ENCODE measurements at places on chromosomes 2 and 18.

DNA sequence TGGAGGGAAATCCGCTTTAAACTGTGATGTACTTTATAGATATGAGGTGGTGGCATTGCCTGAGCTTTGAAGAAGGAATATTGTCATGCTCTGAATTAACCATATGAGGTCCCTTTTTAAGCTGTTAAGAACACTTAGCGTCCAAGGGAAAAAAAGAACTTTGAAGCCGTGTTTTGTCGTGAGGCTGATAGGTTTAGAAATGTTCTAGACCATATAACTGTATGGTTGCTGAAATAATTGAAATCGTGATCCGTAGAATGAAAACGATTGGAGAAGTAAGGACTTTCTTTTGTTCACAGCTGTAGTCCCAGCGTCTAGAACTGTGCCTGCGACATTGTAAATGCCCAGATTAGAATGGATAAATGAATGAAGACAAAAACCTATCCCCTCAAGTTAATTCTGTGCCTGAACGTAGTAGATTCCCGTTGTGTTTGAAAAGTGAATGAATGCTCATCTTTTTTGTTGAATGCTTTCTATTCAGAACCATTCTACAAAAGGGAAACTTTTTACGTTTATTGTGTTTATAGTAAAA is 1.5 kb downstream of the SMCHD1 start:
- no peak for DNase-seq

DNA sequence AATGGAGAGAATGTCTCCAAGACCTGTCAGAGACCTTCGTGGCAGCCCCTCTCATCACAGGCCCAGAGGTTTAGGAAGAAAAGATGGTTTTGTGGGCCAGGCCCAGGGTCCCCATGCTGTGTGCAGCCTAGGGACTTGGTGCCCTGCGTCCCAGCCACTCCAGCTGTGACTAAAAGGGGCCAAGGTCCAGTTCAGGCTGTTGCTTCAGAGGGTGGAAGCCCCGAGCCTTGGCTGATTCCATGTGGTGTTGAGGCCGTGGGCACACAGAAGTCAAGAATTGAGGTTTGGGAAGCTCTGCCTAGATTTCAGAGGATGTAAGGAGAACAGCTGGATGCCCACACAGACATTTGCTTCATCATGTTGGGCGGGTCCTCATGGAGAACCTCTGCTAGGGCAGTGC is 45.1 kb upstream of the ACTR2 start:
- no peak for DNase-seq

- no peak for DNase-seq
Observed at GRCh38 chr2:105294844-105295481, 34.6 kb downstream of the TGFBRAP1 start.

DNA sequence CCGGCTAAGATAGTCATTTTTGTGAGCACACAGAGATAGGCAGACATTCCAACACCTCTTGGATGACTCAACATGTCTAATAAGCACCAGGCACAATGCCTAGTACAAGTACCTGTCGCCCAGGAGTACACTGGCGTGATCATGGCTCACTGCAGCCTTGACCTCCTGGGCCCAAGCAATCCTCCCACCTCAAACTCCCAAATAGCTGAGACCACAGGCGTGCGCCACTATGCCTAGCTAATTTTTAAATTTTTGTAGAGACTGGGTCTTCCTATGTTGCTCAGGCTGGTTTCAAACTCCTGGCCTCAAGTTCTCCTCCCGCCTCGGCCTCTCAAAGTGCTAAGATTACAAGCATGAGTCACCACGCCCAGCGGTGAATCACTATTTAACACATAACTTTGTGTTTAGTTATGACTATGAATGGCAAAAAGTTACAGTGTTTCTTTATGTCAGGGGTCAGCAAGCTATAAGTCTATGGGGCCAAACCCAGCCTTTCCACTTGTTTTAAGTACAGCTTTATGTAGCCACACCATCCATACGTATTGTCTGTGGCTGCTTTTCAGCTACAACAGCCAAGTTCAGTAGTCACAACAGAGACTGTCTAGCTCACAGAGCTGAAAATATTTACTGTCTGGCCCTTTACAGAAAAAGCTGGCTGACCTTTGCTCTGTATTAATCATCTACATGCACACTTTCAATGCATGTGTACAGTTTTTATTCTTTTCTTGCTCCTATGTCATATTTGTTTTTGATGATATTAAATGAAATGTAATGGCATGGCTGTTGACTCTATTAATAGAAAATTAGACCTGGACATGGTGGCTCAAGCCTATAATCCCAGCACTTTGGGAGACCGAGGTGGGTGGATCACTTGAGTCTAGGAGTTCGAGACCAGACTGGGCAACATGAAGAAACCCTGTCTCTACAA is 18.7 kb downstream of the ORC2 start:
- DNase-seq = peak; percentile 21

DNA sequence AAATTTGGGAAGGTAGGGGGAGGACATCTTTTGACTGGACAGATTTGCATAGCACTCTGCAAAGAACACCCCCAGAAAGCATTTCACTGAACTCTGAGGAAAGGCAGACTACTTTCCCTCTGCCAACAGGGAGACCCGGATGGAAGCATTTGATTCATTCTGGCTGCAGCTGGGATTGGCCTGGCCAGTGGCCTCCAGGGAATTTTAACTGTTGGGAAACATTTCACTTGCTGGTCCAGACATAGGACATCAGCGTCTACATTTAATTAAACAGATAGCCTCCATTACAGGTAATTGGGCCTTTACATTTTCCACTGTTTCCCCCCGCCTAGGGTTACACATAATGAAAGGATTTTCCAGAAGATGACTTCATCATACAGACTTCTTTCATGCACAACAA is 92.8 kb downstream of the MARCHF4 start:
- DNase-seq = no peak

DNA sequence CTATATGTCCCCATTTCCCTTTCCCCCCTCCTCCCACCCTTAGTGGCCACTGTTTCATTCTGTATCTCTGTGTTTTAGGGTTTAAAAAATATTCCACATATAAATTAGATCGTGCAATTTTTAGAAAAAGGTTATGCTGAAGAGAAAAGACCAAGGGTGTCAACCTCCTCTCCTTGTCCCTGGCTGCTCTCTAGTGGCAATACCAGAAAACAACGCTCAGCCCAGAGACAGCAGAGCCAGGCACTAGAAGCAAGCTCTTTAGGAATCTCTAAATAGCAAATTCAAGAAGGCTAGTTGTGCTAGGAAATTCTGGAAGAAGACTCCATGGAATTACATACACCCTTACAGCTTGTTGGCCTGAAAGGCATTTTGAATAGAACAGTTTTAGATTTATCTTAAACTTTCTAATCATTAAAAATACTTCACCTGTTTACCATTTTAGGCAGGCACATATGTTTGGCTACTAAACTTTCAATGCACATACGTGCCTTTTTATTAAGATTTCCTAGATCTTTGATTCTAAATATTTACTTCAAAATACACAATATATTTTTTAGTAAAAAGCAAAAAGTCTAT is 35.1 kb upstream of the RASGRP3 start:
- no peak for DNase-seq

GRCh38 chr2:229715895-229716507 is 1.6 kb upstream of the DNER start:
- no peak for DNase-seq

DNA sequence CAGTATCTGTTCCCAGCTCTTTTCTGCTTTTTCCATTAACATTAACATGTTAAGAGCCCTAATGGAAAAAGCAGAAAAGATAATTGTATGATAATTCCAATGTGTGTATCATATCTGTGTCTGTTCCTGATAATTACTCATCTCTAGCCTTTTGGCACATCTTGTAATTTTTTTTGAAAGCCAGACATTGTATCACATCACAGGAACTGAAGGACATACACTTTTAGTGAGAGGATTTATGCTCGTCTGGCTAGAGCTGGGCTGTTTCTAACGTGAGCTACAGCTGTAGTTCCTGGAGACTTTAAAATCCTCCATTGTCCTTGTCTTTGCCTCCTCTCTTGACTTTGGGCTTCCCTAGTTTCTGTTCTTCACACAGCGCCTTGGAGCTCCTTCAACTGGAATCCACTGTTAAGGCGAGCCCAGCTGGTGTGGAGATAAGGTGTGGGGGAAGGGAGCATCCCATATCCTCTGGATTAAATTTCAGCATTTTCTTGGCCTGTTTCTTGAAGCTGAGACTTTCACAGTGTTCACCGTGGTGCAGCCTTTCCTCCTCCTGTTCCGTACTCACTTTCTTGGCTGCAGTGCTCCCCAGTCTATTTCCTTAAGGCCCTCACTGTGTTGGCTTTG is 211.5 kb downstream of the GALR1 start:
- DNase-seq = no peak

DNA sequence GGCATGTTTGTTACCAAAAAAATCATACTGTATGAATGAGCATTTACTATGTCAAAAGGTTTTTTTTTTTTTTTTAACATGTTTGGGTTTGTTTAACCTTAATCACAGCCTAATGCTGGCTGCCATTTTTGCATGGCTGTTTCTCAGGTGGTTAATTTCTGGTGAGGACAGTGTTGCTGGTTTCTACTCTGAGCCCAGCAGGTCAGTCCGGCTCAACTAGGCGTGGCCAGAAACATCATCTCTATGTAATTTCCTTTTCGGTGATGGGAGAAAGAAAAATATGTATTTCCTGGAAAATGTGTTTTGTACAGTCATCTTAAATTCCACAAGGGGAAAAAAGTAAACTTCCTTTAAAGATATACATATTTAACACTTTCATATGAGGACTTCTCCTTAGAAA is 24.9 kb upstream of the BZW1 start:
- DNase-seq = no peak

DNA sequence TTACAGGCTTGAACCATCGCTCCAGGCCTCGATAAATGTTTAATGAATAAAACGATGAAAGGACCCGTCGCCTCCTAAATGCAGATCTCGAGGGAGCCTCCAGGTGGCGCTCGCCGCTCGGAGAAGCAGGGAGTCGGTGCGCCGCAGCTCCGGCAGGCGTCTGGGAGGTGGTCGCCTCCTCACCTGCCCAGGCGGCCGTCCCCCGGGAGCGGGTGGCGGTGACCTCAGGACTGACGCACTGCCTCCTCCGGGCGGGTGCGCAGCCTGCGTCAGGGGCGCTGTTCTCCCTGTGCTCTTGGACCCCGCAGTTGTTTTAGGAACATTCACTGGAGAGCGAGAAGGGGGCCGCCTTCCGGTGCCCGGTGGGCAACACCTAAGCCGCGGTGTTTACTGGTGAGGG is 38.6 kb upstream of the POLE4 start:
- peak; percentile 57 for DNase-seq

DNA sequence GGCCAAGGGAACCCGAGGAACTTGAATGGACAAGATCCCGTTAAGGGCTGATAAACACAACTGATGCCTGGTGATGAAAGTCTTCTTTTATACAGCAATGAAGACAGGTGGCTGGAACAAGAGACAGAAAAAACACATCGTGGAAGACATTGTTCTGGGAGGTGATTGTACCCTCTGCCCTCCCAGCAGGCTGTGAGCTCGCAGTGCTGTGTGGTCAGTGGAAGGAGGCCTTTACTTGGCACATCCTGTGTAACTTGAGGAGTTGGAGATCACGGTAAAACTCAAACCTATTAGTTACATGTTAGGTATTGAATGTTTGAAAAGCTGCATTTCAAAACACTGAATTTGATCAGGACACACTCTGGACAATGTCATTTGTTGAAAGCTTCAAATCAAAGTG is 249.9 kb upstream of the EPAS1 start:
- DNase-seq = no peak

GRCh38 chr2:129877795-129878775 is 101.4 kb upstream of the RAB6C start:
- no peak for DNase-seq

DNA sequence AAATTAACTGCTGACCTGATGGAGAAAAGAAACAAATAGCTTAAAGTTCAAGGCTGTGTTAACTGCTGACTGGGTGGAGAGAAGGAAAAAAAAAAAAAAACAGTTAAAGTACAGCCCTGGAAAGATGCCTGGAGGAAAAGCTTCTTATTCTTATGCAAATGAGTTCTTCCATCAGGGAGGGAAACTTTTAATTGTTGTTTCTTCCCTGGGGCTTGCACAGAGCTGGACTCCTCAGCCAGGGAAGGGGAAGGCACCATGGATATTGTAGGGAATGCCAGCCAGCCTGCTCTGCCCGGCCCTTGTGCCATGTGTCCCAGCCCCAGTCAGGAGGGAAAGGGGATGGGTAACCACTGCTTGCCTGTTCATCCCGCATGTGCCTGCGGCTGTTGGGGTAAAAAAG is 833.1 kb upstream of the CRIM1 start:
- no peak for DNase-seq

DNA sequence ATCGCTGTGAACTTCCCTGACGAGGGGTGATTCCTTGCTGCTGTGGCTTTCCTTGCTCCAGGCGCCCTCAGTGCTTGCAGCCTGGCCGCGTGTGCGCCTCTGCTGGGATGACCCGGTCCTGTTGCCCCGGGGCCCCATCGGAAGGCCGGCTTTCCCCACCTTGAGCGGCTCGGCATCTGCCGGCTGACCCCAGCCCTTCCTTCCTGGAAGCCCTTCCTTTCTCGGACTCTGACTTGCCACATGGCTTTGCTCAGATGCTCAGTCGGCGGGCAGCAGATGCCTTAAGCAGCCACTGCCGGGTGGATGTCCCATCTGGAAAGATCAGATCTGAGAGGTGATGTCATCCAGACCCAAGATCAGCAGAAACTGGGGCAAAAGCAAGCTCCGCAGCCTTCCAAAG is 100.5 kb upstream of the ODC1 start:
- DNase-seq = no peak

DNA sequence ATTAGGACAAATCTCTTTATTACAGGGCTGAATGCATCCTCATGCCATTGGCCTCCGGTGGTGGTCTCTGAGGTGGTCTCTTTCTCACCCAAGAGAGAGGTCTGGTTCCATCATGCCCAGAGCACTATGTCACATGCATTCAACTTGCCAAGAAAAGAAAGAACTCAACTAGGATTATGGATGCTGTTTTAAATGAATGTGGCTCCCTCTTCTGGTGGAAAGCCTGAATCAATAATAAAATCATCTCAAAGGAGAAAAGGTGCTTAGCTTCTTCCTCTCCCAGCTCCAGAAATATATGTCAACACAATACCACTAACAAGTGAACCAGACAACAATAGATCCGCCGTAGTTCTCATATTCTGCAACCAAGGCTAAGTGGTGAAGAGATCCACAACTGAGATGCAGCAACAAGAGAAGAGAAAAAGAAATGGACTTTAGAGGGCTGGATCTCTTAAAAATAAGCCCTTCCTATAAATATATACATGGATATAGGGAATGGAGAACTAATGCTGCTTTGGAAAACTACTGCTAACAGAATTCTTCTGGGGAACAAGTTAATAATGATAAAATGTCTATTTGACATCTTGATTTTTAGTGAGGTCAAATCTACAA is 396.8 kb downstream of the NCKAP5 start:
- DNase-seq = no peak

- DNase-seq = no peak
Observed at GRCh38 chr2:158914066-158914465, 54.4 kb upstream of the TANC1 start.

- DNase-seq = no peak
Observed at GRCh38 chr2:119246884-119247843, 23.5 kb downstream of the STEAP3 start.
